Aorta (tissue), 5 donors: ENCODE measurements at places on chromosomes 2 and 18. TPM values are rescaled to one million over a fixed set of nuclear protein-coding genes. Genes with fewer than 3 reads are reported as not detected.

GRCh38 chr2:86035376-86035882 lies 70.3 kb downstream of the POLR1A start:
- no peaks in the 10 kb centered on the region for H3K4me1 ChIP-seq
- H3K36me3 ChIP-seq = peaks cover 3% of the 10 kb centered on the region
- H3K27ac ChIP-seq = no peak overlapping the region
- H3K27me3 ChIP-seq = no peaks in the 10 kb centered on the region
- no peak overlapping the region for H3K4me3 ChIP-seq

Gene DOK6
- 6.3 TPM for total RNA-seq

GRCh38 chr2:175461839-175462238 lies 280.3 kb upstream of the ATP5MC3 start:
- no peaks in the 10 kb centered on the region for H3K27me3 ChIP-seq
- no peak overlapping the region for H3K4me3 ChIP-seq
- H3K27ac ChIP-seq = no peak overlapping the region
- no peaks in the 10 kb centered on the region for H3K4me1 ChIP-seq

DNA sequence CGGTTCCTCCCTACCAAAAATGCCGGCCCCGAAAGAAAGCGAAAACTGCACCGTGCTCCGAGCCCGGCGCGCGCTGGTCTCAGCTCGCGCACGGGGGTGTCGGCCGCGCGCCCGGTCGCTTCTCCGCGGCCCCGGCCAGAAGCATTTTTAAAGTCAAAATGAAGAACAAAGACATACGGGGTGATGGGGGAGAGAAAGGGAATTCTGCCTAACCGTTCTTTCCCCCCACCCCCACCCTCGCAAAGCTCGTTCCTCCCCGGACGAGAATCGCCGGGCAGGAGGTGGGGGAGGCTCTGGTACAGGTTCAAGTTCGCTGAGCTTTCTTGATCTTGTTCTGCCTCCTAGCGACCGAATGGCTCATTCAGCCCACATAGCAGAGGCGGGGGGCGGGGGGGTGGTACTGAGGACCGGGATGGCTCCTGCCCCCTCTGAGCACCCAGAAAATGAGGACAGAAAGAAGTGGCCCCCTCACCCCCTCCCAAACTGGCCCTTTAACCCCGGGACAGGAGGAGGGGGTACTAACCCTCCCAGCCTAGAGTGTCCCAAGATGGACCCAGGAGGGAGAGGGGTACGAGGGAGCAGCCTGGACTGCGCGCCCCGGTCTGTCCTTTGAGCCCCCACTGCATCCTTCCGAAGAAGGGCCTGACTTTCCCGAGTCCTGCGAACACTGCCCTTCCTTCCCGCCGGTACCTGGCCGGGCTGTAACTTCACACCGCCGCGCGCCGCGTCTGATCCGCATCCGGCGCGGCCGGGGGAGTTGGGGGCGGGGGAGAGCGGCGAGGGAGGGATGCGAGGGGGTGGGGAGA lies 3.1 kb downstream of the BCL11A start:
- H3K27me3 ChIP-seq = no peaks in the 10 kb centered on the region
- H3K27ac ChIP-seq = no peak overlapping the region
- peak overlapping the region; percentile 51 for H3K4me3 ChIP-seq
- H3K36me3 ChIP-seq = no peaks in the 10 kb centered on the region
- peak; percentile 71 for DNase-seq

Gene CACNB4
- total RNA-seq = 5.0 TPM

Gene IL36A
- total RNA-seq = not detected

DNA sequence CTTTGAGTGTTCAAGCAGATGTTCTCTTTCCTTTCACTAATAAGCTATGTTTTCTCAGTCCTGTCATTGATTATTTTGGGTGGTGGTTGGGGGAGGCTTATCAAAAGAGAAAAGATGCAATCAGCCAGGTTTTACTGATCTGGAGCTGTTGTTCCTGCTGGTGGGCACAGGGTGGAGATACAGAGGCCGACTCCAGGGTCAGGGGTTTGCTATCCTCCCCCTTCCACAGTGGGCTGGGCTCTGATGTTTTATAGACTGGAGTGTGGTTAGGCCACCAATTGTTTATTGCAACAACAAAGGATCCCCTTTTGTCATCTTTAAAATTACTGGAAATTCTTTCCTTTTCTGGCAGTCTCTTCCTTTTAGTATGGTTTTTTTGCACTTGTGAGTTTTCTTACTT lies 120.5 kb downstream of the TANC1 start:
- no peaks in the 10 kb centered on the region for H3K36me3 ChIP-seq
- peak overlapping the region; percentile 45 for H3K27ac ChIP-seq
- no peaks in the 10 kb centered on the region for H3K27me3 ChIP-seq
- no peak for DNase-seq
- peaks cover 2% of the 10 kb centered on the region for H3K4me1 ChIP-seq

- no peak for DNase-seq
- H3K27ac ChIP-seq = no peak overlapping the region
- H3K4me1 ChIP-seq = peaks cover 7% of the 10 kb centered on the region
- H3K4me3 ChIP-seq = no peak overlapping the region
- H3K27me3 ChIP-seq = no peaks in the 10 kb centered on the region
- no peaks in the 10 kb centered on the region for H3K36me3 ChIP-seq
These were observed 325.0 kb upstream of the PKDCC start for GRCh38 chr2:41722668-41723369.

DNA sequence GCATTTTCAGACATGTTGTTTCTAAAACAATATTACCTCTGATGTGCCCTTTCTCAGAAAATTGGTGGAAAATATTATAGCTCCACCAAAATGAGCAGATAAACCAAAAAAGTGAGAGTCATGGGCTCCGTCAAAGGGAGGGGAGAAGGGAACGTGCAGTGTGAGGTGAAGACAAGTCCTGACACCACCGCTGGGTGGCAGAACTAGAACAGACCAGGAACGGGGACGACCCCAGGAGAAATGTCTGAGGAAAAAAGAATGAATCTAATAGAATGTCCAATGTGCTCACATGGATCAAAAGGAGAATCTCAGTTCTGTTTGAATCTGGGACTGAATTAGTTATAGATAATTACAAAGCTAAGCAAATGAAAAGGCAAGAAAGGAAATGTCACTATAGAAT lies 22.6 kb upstream of the BCL2 start:
- peaks cover 4% of the 10 kb centered on the region for H3K36me3 ChIP-seq
- no peak overlapping the region for H3K4me3 ChIP-seq
- H3K27me3 ChIP-seq = no peaks in the 10 kb centered on the region
- no peak for DNase-seq
- peaks cover 5% of the 10 kb centered on the region for H3K4me1 ChIP-seq

DNA sequence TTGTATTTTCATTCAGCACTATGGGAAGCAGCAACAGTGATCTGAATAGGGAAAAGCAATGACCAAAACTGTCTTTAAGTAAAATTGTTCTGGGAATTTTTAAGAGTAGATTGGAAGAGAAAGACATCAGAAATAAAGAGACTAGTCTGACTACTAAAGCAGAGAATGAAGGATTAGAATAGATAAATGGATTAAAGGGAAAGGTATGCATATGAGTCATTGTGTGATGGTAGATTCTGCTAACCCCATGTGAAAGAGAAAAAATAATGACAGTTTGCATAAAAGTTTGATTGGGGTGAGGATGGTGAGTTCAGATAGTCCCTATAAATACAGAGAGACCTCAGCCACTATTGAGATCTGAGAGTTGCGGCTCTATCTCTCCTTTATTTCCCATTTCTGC lies 139.6 kb upstream of the DCC start:
- DNase-seq = no peak
- H3K27me3 ChIP-seq = no peaks in the 10 kb centered on the region
- no peak overlapping the region for H3K27ac ChIP-seq
- H3K4me1 ChIP-seq = no peaks in the 10 kb centered on the region
- no peak overlapping the region for H3K4me3 ChIP-seq
- no peaks in the 10 kb centered on the region for H3K36me3 ChIP-seq

GRCh38 chr18:32582455-32582854 lies 111.8 kb upstream of the GAREM1 start:
- H3K27me3 ChIP-seq = no peaks in the 10 kb centered on the region
- no peaks in the 10 kb centered on the region for H3K36me3 ChIP-seq
- H3K4me3 ChIP-seq = no peak overlapping the region

DNA sequence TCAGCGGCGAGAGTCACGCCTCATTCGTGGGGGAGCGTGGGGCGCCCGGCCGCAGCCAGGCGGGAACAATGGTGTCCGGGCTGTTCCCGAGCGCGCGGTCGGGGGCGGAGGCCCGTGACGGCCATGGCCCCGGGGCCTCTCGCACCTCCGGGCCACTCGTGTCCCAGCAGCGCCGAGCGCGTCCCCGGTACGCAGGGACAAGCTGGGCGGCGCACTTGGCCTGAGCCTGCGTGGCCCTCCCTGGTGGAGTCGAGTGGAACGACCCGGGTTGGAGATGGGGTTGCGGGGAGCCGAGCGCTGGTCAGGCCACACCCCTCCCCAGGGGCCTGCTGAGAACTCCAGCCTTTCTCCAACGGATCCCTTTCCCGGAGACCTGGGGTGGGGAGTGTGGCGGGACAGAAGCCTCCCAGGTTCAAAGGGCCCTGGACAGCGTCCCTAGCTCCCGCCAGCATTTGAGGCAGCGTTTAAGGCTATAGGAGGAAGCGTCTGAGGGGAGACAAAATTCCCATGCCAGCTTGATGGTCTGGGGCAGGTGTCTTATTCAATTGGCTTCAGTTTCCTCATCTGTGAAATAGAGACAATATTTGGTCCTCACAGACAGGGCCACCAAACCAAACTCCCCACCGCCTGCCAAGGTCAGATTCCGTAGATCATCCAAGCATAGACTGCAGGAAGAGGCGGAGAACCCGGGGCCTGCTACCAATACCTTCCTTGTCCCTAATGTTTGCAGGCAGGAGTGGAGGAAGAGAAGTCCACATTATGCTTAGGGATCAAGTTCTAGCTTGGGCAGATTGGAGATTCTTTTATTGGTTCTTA lies 553 bp downstream of the CNDP2 start:
- peak overlapping the region; percentile 57 for H3K4me3 ChIP-seq
- no peaks in the 10 kb centered on the region for H3K27me3 ChIP-seq
- H3K27ac ChIP-seq = peak overlapping the region; percentile 32
- peak; percentile 88 for DNase-seq
- H3K36me3 ChIP-seq = no peaks in the 10 kb centered on the region
- H3K4me1 ChIP-seq = no peaks in the 10 kb centered on the region

Gene POTEI
- 0.06 TPM for total RNA-seq

Gene CAPN14
- 0.21 TPM for total RNA-seq

DNA sequence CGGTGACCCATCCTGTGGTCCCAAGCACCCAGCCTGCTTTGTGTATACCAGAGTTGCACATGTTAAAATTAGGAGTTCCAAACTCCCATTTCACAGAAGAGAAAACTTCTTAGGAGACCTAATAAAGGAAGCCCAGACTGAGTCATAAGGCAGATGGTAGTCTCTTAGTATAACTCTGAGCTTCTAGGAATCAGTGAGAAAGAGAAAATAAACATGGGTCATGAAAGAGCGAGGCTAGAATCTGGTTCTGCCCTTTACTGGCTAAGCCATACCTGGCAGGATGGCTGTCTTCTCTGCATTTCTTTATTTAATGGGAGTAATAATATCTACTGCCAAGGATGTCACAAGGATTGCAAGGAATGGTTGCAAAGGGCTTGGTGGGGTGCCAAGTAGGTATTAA lies 101.2 kb upstream of the TRIB2 start:
- H3K27ac ChIP-seq = no peak overlapping the region
- no peak for DNase-seq
- no peaks in the 10 kb centered on the region for H3K4me1 ChIP-seq
- H3K36me3 ChIP-seq = no peaks in the 10 kb centered on the region

GRCh38 chr2:20135631-20136050 lies 84.2 kb upstream of the LAPTM4A start:
- no peaks in the 10 kb centered on the region for H3K4me1 ChIP-seq
- no peak overlapping the region for H3K4me3 ChIP-seq

Gene SERTAD2
- 27.4 TPM for total RNA-seq

DNA sequence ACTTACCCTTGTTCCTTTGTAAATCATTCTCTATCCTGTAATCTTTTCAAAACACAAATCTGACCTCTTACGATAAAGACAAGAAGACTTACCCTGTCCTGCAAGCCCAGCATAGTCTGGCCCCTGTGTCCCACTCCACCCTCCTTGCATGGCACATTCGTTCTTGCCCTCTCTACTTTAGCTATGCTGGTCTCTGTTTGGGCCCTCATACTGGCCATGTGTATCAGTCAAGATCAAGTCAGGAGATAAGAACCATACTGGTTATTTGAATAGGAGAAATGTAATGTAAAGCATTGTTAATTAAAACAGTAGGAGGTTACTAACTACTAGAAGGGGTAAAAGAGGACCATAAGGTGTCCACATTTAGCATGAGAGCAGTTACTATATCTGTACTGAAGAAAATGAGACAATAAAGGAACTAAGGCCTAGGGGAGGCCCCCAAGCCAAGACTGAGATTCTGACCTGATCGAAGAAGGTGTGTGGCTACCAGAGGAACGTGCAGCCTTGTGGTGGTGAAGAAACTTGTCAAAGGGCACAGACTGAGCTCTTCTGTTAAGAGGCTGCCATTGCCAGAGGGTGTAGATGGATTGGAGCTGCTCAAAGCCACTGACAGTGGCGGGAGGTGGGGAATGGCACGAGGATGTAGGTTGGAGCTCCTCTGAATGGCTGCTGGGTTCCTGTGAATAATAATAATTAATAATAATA lies 80.8 kb downstream of the KCTD18 start:
- no peak overlapping the region for H3K4me3 ChIP-seq
- no peaks in the 10 kb centered on the region for H3K36me3 ChIP-seq
- H3K4me1 ChIP-seq = no peaks in the 10 kb centered on the region
- no peak overlapping the region for H3K27ac ChIP-seq
- H3K27me3 ChIP-seq = no peaks in the 10 kb centered on the region

Gene C2orf78
- not detected for total RNA-seq

DNA sequence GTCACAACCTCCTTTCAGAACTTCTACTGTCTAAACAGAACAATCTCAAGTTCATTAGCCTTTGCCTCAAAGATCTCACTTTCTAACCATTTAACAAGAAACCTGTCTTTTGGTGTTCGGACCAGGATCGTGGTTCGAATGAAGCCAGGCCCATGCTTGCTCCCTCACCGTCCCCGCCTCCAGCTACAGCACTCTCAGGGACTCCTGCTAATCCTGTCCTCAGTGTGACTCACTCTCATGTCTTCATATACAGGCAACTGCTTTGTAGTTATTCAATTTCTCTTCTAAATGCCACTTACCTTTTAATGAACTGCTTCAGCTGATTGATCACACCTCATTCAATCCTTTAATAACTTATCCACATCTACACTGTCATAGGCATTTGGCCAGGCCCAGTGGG lies 15.8 kb downstream of the SERTAD2 start:
- H3K36me3 ChIP-seq = no peaks in the 10 kb centered on the region
- H3K4me3 ChIP-seq = no peak overlapping the region
- no peaks in the 10 kb centered on the region for H3K4me1 ChIP-seq

GRCh38 chr2:234158812-234159211 lies 108.3 kb downstream of the SPP2 start:
- no peak for DNase-seq
- no peak overlapping the region for H3K27ac ChIP-seq
- no peak overlapping the region for H3K4me3 ChIP-seq

DNA sequence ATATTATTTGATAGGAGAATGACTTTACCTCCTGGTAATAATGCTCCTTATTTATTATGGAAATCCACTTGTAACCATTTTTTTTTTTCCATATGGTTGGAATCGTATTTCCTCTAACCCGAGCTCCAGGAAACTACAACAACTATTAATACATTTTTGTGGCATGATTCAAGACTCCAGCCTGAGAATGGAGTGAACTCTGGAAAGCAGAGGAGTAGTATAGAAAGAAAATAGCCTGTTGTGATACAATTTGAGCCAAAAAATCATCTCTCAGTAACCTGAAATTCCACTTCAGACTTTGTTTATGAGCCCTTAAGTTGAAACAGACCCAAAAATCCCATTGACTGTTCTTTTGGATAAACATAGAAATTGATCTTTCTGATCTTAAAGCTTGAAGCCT lies 921.1 kb downstream of the SOCS6 start:
- no peak overlapping the region for H3K4me3 ChIP-seq
- H3K4me1 ChIP-seq = no peaks in the 10 kb centered on the region
- H3K27ac ChIP-seq = no peak overlapping the region
- no peak for DNase-seq
- no peaks in the 10 kb centered on the region for H3K36me3 ChIP-seq

Gene SERPINB12
- not detected for total RNA-seq
